GM04503 (cell line): ENCODE measurements at places on chromosomes 2 and 18.

DNA sequence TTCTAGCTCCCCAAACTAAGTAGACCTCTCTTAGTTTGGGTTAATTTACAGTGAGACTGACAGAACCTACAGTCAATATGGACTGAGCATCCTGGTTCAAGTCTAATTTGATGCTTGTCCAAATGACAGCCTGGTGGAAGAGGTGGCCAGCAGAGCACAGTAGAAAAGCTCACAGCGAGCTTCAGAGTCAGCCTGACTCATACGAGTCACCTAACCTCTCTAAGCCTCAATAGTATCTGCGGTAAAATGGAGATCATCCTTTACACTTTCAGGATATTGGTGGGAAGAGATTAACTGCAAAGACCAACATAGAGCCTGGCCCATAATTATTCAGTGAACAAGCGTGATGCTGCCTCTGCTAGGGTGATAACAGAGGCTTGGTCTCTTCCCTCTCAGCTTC, 54.5 kb downstream of the DOCK10 start:
- no peak for DNase-seq

DNA sequence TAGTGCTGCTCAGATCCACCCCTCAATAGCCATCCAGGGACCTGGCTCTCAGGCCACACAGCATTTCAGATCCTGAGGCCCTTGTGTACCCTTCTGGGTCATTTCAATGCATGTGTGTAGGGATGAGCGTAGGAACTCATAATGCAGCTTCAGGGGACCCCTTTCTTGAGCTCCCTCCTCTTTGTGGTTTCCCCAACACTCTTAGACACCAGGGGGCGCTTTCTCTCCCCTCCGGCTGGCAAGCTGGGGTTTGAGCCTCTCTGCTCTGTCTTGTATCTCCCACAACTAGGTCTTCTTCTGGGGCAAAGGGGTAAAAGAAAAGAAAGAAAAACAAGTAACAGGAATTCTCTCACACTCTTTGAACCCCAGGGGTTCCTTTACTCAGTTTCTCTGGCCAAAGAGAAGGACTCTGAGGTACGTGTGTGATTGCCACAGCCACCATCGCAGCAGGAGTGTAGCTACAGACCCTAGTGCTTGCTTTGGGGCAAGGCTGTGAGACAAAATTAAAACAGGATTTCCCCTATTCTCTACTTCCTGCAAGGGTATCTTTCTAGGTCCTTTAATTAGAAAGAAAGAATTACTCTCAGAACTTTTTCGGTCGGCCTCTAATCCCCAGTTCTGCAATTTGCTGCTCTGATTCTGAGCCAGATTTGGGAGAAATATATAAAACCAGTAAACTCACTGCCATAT, 38.0 kb downstream of the CABYR start:
- no peak for DNase-seq

DNA sequence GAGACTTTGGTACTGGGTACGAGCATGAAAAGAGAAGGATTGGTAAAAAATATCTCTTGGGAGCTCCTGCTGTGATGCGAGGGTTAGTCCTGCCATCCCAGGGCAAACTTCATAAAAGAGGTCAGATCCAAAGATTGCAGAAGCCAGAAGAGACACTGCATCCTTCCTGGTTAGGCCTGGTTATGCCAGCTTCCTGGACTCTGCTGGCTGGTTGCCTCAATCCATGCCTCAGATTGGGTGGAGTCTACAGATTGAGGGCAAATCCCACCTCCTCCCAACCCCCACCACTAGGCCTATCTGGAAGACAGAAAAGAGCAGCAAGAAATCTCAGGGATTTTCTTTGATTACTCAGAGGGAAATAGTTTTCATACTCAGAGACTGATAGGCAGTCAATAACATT, 5.3 kb upstream of the ACADL start:
- no peak for DNase-seq

DNA sequence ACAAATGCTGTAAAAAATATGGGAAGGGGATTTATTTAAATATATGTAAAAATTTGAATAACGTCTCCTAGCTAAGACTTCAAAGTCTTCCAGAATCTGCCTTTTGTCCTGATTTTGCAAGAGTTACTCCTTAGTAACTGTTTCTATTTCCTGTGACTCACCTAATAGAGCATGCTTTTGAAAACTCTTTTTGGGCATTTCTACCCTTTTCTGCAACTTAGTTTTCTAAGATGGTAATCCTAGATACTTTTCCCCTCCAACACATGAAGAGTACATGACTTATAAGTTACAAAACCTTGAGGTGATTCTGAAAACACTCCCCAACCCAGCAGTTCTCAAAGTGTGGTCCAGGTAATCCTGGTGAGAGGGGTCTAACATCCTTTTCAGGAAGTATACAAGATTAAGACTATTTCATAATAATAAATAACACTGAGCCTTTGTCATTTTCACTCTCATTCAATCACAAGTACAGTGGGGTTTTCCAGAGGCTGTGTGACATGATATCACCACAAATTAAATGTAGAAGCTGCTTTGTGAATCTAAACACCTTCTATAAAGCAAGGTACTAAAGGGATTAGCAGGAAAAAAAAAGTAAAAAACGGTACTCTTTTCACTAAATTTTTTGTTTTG, 31.9 kb downstream of the PPP4R3B start:
- peak; percentile 61 for DNase-seq

DNA sequence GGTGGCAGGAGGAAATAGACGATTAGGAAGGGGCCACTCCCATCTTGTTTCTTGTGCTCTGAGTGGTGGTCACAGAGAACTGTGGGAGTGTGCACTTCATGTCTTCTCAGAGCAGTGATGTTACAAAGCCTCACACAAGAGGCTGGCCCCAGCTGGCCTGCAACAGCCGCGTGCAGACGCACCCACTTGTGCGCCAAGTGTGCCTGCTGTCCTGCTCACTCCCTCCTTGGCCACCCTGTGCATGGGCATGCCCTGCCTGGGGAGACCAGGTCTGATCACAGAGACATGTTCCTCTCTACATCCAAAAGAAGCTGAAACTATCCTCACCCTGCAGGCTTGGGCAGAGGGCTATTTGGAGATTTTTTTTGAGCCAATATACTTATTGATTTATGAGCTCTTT, 108.4 kb downstream of the MRO start:
- DNase-seq, result no peak

- DNase-seq, result no peak
These were observed 160.3 kb downstream of the L3MBTL4 start for GRCh38 chr18:6254456-6254855.

DNA sequence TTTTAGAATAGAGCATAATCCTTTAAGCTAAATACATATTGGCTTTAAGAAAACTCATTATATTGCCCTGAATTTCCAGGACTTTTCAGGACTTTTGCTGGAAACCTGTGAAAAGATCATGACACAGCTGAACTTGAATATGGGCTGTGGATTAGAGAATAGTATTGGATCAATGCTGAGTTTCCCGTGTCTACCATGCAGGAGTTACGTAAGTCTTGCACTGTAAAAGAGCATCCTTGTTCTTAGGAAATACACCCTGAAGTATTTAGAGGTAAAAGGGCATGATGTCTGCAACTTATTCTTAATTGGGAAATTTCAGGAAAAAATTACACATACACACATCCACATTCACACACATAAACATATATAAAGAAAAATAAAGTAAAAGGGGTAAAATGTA, 82.1 kb downstream of the ZFP36L2 start:
- no peak for DNase-seq
